Fibroblast of skin of abdomen (primary cell): ENCODE measurements at places on chromosomes 16 and 17.
A peak's percentile ranks its signal among the peaks of the same experiment; 100 is the strongest.

GRCh38 chr17:77404812-77405581 is 264.2 kb downstream of the SEC14L1 start:
- peak; percentile 74 for DNase-seq

- DNase-seq, result no peak
Measured at GRCh38 chr16:19419698-19420075, 2.0 kb downstream of the TMC5 start.

GRCh38 chr17:58224315-58224714 is 5.3 kb upstream of the MKS1 start:
- DNase-seq, result peak; percentile 77

DNA sequence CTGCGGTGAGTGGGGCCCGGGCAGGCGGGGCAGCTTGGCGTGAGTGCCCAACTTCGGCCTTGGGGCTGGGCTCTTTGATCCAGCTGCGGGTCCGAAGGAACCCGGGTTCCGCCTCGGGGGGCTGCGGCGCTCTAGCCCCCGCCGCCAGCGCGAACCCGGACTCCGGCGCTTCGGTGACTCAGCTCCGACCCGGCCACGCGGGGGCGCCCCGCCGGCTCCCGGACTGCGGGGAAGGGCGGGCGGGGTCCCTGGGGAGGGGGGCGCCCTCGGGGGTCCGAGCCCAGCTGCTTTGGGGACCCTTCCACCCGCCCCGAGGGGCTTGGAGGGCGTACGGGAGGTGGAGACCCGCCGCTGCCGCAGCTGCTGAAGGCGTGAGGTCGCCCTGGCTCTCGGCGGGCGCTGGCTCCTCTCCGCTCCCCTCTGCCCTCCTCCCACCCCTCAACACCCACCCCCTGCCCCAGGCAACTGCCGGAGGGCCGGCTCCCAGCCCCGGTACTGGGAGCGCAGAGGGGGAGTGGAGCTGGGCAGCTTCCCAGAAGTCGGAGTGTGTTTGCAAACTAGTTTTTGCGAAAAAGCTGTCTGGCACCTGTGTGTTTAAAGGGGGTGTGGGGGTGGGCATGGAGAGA is 516 bp downstream of the CPNE2 start:
- no peak for DNase-seq

GRCh38 chr17:33169580-33170285 is 123.4 kb downstream of the ASIC2 start:
- peak; percentile 70 for DNase-seq

- DNase-seq, result no peak
Measured at GRCh38 chr16:67677712-67678111, 11.1 kb downstream of the C16orf86 start.

GRCh38 chr17:64608571-64608981 is 53.5 kb downstream of the SMURF2 start:
- peak; percentile 30 for DNase-seq

DNA sequence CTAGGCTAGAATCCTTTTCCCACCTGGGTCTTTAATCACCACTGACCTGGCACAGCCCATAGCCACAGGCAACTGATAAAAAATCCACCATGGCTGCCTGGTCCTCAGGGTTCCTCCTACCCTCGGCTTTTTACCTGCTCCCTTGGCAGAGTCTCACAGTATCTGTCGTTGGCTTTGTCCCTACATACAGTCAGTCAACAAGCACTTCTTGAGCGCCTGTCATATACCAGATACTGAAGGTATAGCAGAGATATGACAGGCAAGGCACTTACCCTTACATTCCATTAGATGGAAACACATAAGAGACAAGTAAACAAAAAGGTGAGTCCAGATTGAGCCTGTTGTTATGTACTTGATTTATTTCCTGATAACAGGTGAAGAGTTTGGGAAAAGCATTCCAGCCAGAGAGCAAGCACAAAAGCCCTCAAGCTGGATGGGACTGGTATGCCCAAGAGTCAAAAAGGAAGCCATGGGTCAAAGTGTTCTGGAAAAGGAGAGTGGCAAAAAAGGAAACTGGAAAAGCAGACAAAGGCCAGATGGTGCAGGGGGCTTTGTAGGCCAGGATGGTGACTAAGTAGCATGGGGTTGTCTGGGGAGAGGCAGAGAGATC is 247.0 kb downstream of the CHD9NB start:
- DNase-seq, result no peak

- no peak for DNase-seq
Measured at GRCh38 chr16:25009822-25010221, 5.3 kb downstream of the ARHGAP17 start.

DNA sequence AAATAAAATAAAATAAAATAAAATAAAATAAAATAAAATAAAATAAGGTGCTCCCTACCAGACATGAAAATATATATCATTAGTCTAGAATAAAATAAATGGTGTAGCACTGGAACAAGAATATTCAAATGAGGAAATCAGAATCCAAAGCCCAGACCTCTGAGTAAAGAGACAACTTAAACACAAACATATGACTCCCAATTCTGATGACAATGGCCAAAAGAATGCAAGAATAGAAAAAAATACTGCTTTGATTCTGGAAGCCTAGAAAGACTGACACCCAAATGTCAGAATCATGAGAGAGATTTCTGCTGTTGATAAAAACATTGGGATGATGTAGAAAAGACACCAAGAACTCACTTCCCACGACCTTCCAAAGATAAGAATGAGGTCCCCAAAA is 27.9 kb downstream of the MYOCD start:
- peak; percentile 41 for DNase-seq

DNA sequence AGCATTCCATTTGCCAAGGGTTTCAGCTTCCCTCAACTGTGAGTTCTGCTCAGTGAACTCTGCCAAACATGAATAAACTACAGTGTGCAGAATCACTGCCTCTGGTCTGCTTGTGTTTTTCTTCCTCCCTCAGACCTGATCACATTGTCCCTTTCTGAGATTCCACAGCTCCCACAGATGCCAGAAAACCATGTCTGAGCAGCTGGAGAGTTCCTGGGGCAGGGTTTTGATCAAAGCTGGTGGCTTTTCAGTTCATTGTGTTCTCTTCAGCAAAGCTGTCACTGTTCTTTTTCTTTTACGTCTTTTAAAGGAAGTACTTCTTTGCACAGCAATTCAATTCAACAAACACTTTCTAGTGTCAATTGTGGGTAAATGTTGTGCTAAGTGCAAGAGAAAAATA is 555.8 kb downstream of the RBFOX1 start:
- no peak for DNase-seq

DNA sequence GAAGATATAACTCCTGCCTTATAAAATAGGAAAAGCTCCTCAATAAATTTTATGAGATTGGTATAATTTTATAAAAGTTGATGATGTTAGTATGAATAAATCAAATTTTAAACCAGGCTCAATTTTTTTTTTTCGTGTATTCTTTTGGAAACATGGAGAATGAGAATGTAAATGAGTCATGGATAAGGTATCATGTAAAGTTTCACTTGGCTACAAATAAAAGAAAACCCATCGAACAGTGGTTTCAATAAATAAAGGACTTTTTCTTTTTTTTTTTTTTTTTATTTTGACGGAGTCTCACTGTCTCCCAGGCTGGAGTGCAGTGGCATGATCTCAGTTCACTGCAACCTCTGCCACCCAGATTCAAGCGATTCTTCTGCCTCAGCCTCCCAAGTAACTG is 67.3 kb downstream of the PHKB start:
- no peak for DNase-seq

GRCh38 chr17:43456661-43457361 is 27.0 kb upstream of the DHX8 start:
- peak; percentile 21 for DNase-seq
